Small intestine (tissue), 16 donors: ENCODE measurements at places on chromosomes 16 and 17.

DNA sequence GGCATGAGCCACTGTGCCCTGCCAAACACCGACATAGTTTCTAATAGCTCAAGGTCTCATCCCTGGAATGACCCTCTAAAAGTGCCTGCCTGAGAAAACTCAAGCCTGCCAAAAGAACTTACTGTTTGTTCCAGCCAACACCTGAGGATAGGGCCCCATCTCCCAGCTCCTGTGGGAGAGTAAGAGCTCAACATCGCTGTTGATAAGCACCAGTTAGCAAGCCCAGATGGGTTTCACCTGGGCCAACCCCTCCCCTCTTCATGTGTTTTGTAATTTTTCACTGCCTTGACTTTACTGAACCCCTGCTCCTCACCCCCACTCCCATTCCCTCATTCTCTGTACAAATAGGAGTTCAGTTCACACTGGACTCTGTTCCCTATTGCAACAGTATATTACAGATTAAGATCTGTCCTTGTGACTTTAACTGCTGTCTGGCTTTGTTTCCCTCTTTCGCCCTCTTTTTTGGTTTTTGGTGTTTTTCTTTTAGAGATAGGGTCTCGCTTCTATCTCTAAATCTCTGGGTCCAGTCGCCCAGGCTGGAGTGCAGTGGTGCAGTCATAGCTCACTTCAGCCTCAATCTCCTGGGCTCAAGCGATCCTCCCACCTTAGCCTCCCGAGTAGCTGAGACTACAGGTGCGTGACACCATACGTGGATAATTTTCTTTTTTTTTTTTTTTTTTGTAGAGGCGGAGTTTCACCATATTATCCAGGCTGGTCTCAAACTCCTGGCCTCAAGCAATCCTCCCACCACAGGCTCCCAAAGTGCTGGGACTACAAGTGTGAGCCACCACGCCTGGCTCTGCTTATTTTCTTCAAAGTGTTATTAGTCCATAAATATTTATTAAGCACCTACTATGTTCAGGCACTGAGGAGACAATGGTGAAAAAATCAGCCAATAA lies 12.3 kb downstream of the NUPR1 start:
- peak; percentile 72 for DNase-seq

DNA sequence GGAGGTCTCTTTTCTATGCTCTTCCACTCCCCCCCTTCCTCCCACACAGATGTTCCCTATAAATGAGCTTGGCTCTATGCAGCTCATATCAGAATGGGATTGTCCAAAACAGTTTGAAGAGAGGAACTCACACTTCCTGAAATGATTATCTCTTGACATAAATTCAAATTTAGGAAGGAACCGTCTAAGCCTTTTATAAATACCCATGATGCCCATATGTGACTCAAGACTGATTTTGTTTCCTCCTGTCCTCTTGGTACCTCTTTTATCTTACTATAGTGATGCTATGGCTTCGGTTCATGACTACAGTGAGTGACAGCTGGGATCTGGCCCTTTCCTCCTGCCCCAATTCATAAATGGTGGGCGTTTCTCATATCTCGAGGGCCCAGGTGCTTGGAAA lies 16.6 kb upstream of the TERF2 start:
- DNase-seq = no peak

- peak; percentile 84 for DNase-seq
Measured at GRCh38 chr17:45132572-45133463, 503 bp upstream of the PLCD3 start.

- DNase-seq = no peak
Measured at GRCh38 chr16:12609937-12610699, 193.6 kb downstream of the CPPED1 start.

DNA sequence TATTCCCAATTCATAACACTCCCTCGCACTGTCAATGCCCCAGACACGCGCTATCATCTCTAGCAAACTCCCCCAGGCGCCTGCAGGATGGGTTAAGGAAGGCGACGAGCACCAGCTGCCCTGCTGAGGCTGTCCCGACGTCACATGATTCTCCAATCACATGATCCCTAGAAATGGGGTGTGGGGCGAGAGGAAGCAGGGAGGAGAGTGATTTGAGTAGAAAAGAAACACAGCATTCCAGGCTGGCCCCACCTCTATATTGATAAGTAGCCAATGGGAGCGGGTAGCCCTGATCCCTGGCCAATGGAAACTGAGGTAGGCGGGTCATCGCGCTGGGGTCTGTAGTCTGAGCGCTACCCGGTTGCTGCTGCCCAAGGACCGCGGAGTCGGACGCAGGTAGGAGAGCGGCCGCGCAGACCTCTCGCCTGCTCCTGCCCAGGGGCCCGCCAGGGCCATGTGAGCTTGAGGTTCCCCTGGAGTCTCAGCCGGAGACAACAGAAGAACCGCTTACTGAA lies at the start of gene GRN:
GRN (plus strand) TSS at position 364 of the 515 bp plus-strand sequence. CDS start 3,863 bp downstream, outside the sequence.
- peak; percentile 99 for DNase-seq
